ENCODE measurements at places on chromosomes 16 and 17. TPM values are rescaled to one million over a fixed set of nuclear protein-coding genes. Genes with fewer than 3 reads are reported as not detected.

SPNS2 gene
- total RNA-seq: 13.7 TPM

TNS4 gene
- 8.8 TPM for total RNA-seq

RASD1 gene
- total RNA-seq: 21.6 TPM

NTN3 gene
- not detected for total RNA-seq

CD300H gene
- total RNA-seq: not detected

DNA sequence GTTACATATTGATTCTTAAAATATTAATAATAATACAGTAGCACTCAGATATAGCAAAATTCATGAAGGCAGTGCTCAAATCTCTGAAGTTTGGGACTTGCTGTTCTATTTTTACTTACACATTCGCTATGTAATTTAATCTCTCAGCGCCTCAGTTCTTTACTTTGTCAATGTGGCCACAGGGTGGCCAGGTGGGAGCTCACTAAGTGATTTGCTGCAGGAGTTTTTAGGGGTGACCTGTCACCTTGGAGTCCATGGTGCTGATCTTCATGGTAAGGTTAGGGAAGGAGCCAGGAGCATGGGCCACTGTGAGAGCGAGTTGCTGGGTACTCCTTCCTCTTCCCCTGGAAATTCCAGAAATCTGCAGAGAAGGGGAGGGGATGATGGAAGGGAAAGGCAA, 28.1 kb downstream of the VWA3A start:
- H3K36me3 ChIP-seq: no peaks in the 10 kb centered on the region
- no peak for DNase-seq
- no peak overlapping the region for H3K27ac ChIP-seq
- H3K4me3 ChIP-seq: no peak overlapping the region

DNA sequence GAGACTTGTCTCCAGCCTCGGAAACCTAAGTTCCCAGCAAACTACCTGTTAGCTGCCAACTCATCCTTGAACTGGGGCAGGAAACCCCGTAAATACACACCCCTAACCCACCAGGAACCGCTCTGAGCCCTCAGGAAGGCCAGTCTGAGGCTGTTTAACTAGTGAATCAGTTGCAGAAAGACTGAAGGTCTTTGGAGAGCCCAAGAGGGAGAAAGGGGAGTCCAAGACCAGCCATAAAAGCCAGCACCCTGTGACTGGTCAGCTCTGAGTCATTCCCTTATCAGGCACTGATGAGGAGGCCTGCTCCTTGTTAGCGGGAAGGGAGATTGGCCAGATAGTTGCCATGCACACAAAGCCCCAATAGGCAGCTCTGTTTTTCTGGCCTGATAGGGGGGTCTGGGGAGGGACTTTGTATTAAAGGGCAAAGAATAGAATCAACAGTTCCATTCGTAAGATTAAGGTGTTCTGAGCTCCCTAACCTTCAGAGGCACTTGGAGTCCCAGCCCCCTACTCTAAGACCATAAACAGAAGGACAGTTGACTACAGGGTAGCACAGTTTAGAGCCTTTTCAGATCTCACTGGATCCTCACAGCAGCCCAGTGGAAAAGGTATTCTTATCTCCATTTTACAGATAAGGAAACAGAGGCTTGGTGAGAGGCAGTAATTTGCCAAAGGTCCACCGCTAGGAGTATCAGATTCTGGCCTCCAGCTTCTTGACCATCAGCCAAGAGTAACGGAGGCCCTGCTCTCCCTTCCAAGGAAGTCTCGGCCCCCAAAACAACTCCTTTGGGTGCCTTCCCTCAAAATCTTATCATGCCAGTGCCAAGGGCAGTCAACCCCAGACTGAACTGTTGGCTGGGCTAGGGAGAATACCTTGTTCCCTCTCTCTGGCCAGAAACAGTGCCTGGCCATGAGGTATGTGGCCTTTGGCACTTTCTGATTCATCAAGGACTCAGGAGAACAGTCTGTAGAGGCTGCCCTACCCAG, 2.2 kb upstream of the KRT19 start:
- H3K27ac ChIP-seq: peak overlapping the region; percentile 88
- peak; percentile 65 for DNase-seq
- no peak overlapping the region for H3K4me3 ChIP-seq
- peaks cover 15% of the 10 kb centered on the region for H3K27me3 ChIP-seq
- no peaks in the 10 kb centered on the region for H3K4me1 ChIP-seq
- H3K36me3 ChIP-seq: no peaks in the 10 kb centered on the region

DNA sequence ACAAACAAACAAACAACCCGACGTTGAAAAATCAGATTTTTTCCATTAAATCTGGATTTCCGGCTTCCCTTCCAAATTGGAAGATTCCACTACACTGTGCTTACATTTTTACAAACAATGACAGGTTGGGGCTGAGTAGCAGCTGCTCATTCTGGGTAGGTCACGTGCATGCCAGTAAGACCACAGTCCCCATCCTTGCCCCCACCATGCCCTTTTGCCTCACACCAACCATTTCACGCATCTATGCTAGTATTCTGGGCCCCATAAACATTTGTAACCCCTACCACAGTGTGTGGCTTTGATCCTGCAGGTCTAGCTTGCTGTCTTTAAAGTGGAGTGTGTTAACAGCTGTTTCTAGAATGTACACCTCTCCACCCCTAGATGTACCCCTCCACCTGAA, 366.1 kb downstream of the XYLT1 start:
- no peak overlapping the region for H3K4me3 ChIP-seq
- no peaks in the 10 kb centered on the region for H3K36me3 ChIP-seq
- H3K27ac ChIP-seq: no peak overlapping the region
- no peaks in the 10 kb centered on the region for H3K27me3 ChIP-seq
- no peaks in the 10 kb centered on the region for H3K4me1 ChIP-seq
- DNase-seq: no peak

- no peaks in the 10 kb centered on the region for H3K36me3 ChIP-seq
- H3K4me1 ChIP-seq: no peaks in the 10 kb centered on the region
- no peak for DNase-seq
- no peaks in the 10 kb centered on the region for H3K27me3 ChIP-seq
These were observed 10.7 kb upstream of the EPX start for GRCh38 chr17:58181796-58182195.

DNA sequence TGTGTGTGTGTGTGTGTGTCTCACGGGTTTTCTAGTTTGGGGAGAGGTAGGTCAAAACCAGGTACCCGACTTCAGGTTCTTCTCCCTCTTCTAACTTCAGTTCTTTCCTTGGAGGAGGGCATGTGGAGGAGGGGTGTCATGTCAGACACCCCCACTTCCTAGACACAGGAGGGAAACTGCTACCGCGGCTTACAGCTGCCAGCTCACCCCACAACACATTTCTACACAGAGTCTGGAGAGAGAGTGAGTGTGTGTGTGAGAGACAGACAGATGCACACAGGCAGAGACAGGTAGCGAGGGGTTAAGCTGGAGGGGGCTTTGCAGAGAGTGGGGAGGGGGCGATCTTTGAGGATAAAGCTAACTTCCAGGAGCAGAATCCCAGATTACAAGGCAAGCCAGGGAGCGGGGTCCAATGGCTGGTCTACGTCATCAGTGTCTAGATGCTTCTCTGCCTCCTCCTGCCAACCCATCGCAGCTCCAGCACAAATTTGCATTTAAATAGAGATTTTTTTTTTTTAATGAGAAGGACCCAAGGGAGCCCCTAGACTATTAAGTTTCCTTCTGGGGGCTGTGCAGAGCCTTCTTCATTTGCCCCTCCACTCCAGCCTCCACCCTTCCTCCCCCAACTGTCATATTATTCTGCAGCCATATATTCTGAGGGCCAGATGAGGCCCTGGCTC, 48.9 kb downstream of the MRM1 start:
- no peak overlapping the region for H3K4me3 ChIP-seq
- H3K36me3 ChIP-seq: no peaks in the 10 kb centered on the region
- H3K27ac ChIP-seq: no peak overlapping the region
- H3K27me3 ChIP-seq: no peaks in the 10 kb centered on the region
- H3K4me1 ChIP-seq: no peaks in the 10 kb centered on the region

DNA sequence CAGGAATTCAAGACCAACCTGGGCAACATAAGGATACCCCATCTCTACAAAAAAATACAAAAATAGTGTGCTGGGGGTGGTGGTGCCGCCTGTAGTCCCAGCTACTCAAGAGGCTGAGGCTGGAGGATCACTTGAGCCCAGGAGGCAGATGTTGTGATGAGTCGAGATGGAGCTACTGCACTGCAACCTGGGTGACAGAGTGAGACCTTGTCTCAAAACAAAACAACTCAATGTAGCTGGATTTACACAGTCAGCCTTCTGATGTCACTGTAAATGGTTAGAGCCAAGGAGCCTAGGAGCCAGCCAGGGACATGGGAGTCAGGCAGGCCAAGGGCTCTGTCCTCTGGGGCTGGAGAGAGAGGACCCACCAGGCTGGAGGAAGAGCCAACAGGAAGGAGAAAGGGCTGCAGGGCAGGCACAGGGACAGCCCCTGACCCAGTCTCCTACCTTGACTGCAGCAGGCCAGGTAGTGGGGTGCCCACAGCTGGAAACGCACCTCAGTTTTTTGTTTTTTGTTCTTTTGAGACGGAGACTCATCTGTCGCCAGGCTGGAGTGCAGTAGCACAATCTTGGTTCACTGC, 8.4 kb downstream of the CDIPT start:
- no peaks in the 10 kb centered on the region for H3K27me3 ChIP-seq
- no peak for DNase-seq
- no peaks in the 10 kb centered on the region for H3K36me3 ChIP-seq
- no peak overlapping the region for H3K4me3 ChIP-seq
- H3K4me1 ChIP-seq: no peaks in the 10 kb centered on the region

GRCh38 chr16:11662582-11662981, 5.7 kb upstream of the SNN start:
- H3K4me3 ChIP-seq: no peak overlapping the region
- no peaks in the 10 kb centered on the region for H3K4me1 ChIP-seq
- H3K27me3 ChIP-seq: no peaks in the 10 kb centered on the region
- H3K27ac ChIP-seq: no peak overlapping the region
- no peak for DNase-seq
- no peaks in the 10 kb centered on the region for H3K36me3 ChIP-seq

- peaks cover 6% of the 10 kb centered on the region for H3K36me3 ChIP-seq
- no peak overlapping the region for H3K27ac ChIP-seq
- no peaks in the 10 kb centered on the region for H3K4me1 ChIP-seq
- peak; percentile 81 for DNase-seq
- no peak overlapping the region for H3K4me3 ChIP-seq
These were observed 54.5 kb downstream of the NDE1 start for GRCh38 chr16:15704545-15704987.

GRCh38 chr16:26195225-26195624, 503.5 kb downstream of the HS3ST4 start:
- H3K36me3 ChIP-seq: no peaks in the 10 kb centered on the region
- H3K4me1 ChIP-seq: no peaks in the 10 kb centered on the region
- no peak for DNase-seq

DNA sequence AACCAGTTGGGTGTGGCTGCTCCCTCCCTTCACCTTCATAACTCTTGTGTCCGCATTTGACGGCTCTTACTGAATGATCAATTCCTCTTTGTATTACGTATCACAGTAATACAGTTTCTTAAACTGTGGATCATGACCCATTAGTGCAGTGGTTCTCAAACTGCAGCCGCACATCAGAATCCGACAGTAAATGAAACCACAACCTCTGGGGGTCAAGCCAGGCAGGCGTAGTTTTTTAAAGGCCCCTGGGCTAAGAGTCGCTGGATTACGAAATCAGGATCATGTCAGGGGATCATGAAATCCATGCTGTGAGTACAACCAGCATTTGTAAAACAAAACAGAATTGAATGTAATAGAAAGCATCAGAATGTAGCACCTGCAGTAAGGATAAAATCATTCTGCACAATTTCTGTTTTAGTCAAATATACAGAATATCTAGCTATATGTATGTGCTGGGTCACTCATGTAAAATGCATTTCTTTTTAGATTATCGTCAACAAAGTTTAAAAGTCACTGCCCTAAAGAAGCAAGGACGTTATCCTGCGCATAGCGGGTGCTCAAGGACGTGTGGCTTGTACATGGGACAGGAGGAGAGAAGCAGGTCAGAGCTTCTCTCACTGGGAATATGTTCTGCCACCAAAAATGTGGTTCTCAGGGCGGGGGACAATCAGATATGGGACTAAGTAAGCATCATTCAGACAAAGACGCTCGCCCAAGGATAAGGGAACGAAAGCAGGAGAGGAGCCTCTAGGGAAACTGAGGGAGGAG, 113.1 kb downstream of the ZFHX3 start:
- peaks cover 7% of the 10 kb centered on the region for H3K4me1 ChIP-seq
- no peak for DNase-seq
- no peak overlapping the region for H3K4me3 ChIP-seq
- no peaks in the 10 kb centered on the region for H3K27me3 ChIP-seq
- no peaks in the 10 kb centered on the region for H3K36me3 ChIP-seq
- no peak overlapping the region for H3K27ac ChIP-seq

- H3K4me3 ChIP-seq: no peak overlapping the region
- H3K36me3 ChIP-seq: no peaks in the 10 kb centered on the region
- no peak for DNase-seq
- H3K27me3 ChIP-seq: no peaks in the 10 kb centered on the region
These were observed 54.5 kb downstream of the FOXK2 start for GRCh38 chr17:82574041-82574440.

- no peak overlapping the region for H3K27ac ChIP-seq
- H3K4me1 ChIP-seq: no peaks in the 10 kb centered on the region
- H3K36me3 ChIP-seq: no peaks in the 10 kb centered on the region
- H3K4me3 ChIP-seq: no peak overlapping the region
- no peaks in the 10 kb centered on the region for H3K27me3 ChIP-seq
- no peak for DNase-seq
These were observed 191.8 kb downstream of the MAP2K6 start for GRCh38 chr17:69606142-69606800.

GRCh38 chr16:52547834-52548215, 882 bp upstream of the TOX3 start:
- DNase-seq: no peak
- H3K36me3 ChIP-seq: no peaks in the 10 kb centered on the region
- H3K4me1 ChIP-seq: no peaks in the 10 kb centered on the region
- H3K27ac ChIP-seq: peak overlapping the region; percentile 41

GRCh38 chr17:45751466-45751865, 32.7 kb upstream of the CRHR1 start:
- no peaks in the 10 kb centered on the region for H3K36me3 ChIP-seq
- DNase-seq: no peak
- no peaks in the 10 kb centered on the region for H3K4me1 ChIP-seq

DNA sequence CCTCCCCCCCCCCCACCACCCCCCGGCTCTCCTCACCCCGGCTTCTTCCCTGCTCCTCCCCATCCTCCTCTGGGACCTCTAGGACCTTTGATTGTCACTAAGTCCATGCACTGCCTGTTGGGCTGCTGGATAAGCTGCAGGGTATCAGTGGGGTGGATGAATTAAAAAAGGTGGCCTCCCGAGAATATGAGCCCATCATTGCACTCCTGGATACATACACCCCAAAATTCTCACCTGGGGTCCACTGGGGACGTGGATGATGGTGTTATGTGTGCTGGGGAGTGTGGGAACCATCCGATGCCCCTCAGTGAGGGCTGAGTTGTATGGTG, 88.8 kb downstream of the IRF8 start:
- H3K27me3 ChIP-seq: no peaks in the 10 kb centered on the region
- H3K27ac ChIP-seq: no peak overlapping the region
- H3K4me3 ChIP-seq: no peak overlapping the region
- no peaks in the 10 kb centered on the region for H3K36me3 ChIP-seq

DNA sequence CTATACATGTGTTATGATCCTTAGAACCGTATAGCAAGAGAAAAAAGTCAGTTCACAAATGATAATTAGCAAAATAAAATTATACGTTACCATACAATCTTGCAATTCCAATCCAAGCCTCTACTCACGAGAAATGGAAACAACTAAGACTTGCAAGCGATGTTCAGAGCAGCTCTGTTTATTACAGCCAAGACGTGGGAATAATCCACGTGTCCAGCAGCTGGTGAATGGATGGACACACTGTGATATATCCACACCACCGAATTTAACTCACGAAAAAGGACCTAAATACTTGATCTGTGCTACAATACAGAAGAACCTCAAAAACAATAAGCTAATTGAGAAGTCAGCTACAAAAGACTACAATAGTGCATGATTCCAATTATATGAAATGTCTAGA, 88.1 kb downstream of the ADCY9 start:
- DNase-seq: no peak
- no peaks in the 10 kb centered on the region for H3K4me1 ChIP-seq
- H3K4me3 ChIP-seq: no peak overlapping the region
- H3K27ac ChIP-seq: no peak overlapping the region

Data from colonic mucosa (tissue), 4 donors.